ENCODE measurements at places on chromosomes 2 and 18. TPM values are rescaled to one million over a fixed set of nuclear protein-coding genes. Genes with fewer than 3 reads are reported as not detected.

GRCh38 chr18:73458186-73458964, 590.6 kb upstream of the NETO1 start:
- DNase-seq = peak; percentile 15

The DNAJC10 gene
- 120 TPM for total RNA-seq

GRCh38 chr2:133571249-133571648, 3.0 kb upstream of the NCKAP5 start:
- DNase-seq = no peak

GRCh38 chr2:153052807-153053559, 334.6 kb downstream of the ARL6IP6 start:
- no peak for DNase-seq

DNA sequence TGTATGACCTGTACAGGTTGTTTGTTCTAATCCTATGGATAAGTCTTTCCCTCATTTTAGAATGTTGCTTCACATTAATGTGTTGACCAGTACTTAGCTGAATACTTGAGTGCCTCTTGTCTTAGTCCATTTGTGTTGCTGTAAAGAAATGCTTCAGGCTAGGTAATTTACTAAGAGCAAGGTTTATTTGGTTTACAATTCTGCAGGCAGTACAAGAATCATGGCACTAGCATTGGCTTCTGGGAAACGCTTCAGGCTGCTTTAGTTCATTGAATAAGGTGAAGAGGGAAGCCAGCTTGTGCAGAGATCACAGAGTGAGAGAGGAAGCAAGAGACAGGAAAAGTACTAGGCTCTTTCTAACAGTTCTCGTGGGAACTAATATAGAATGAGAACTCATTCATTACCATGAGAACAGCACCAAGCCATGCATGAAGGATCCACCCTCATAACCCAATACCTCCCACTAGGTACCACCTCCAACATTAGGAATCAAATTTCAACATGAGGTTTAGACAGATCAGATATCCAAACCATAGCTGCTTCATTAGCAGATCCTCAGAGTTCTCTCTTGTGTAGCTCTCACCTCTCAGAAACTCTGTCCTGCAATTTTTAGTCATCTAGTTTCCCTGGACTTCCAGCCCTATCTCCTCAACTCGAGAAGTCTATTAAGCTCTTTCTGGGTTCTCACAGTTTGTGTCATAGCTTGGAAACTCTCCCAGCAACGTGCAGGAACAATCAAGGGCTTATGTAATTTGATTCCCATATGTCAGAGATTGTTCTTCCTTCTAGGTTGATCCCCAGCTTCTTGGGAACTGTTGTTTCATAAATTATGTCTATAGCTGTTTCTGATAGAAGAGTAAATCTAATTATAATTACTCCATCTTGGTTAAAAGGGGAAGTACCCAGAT, 2082.3 kb upstream of the CELF4 start:
- peak; percentile 94 for DNase-seq

The ARHGAP15 gene
- not detected for total RNA-seq

DNA sequence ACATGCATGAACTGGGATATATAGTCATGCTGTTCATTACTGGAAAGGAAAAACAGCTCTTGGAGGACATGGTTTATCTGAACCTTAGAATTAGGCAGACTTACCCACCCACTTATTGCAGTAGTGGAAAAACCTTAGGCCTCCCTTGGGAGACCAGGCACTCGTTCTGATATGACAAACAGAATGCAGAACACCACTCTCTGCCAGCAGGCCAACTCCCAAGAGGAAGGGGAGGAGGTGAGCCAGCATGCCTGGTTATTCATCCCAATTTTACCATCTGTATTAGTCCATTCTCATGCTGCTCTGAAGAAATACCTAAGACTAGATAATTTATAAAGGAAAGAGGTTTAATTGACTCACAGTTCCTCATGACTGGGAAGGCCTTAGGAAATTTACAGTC, 17.5 kb downstream of the C18orf63 start:
- no peak for DNase-seq

All from IMR-90 (cell line).